NCI-H187 (cell line): ENCODE measurements at places on chromosomes 16 and 17.

DNA sequence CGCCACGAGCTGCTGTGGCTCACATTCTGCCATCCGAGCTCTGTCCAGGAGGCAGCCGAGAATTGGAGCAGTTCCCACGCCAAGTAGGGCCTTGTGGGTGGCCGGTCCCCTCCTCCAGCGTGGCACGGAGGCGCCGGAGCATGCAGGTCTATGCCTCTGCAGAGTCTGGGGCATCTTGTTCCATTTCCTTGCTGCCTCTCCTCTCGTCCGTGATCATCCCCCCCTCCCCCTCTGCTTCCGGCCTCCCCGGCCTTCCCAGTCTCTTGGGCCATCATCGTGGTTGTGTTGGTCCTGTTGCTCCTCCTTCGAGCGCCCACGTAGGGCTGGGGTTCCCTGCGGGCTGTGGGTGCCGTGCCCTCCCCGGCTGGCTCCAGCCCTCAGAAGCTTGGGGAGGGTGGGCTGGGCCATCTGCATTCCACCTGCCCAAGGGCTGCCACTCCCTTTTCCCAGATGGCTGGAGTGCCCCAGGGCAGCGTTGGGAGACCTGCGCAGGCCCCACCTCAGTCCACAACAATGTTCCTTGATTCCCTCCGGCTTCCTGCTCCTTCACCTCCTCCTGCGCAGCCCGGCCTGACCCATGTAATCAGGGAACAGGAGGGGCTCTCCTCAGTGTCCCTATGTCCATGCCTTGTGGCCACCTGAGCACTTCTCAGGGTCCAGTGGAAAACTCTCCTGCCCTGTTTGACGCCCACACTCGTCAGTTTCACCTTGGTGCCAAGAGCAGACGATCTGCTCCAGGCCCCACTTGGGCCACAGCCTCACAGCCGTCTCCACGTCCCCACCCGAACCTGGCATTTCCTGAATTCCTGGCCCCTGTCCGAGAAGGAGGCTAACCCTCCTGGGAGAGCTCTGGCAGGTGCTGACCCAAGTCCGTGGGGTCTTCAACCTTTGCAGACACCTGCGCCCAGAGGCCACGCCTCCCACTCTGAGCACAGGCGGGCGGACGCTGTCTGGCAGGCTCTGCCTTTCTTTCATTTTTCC lies 37.1 kb downstream of the BAIAP2 start:
- no peak for DNase-seq

GRCh38 chr16:78813661-78814311 lies 714.3 kb downstream of the WWOX start:
- DNase-seq, result no peak

- no peak for DNase-seq
Measured at GRCh38 chr17:7207120-7208001, 12.3 kb downstream of the DLG4 start.

- DNase-seq, result no peak
Measured at GRCh38 chr17:47692895-47693730, 848 bp upstream of the TBKBP1 start.

DNA sequence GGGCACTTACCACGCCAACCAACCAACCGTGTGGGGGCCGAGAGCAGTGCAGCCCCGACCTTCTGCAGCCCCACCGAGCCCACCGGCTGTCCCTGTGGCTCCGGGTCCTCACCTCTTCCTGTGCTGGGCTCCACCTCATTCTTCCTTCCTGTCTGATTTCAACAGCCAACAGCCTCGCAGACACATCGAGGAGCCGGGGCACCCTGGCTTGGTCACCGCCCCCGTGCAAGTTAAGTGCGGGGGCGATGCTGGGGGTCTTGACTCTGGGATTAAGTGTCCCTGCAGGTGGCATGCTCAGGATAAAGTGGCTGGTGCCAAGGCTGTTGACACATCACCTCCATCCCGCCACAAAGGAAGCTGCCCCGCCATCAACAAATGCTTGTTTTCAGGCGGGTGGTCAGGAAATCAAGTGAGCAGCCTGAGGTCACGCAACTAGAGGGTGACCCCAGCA lies at the start of gene NLRC3:
TSS of gene NLRC3 (minus strand) at position 102 of the 451 bp plus-strand sequence. CDS start 12,367 bp downstream, outside the sequence.
- DNase-seq, result no peak

DNA sequence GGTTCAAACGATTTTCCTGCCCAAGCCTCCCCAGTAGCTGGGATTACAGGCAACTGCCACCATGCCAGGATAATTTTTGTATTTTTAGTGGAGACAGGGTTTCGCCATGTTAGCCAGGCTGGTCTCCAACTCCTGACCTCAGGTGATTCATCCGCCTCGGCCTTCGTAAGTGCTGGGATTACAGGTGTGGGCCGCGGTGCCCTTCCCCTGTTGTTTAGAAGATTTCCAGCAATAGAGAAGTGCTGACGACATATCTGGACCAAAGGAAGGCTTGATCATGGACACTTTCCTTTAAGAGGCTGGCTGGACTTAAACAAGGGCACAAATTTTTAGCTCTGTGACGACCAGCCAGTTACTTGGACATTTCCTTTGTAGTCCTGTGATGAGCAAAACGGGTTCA lies 1.3 kb upstream of the MT1M start:
- no peak for DNase-seq
